ENCODE measurements at places on chromosomes 2 and 18.

- no peak for DNase-seq
Measured at GRCh38 chr18:79010802-79011201, 31.2 kb downstream of the SALL3 start.

DNA sequence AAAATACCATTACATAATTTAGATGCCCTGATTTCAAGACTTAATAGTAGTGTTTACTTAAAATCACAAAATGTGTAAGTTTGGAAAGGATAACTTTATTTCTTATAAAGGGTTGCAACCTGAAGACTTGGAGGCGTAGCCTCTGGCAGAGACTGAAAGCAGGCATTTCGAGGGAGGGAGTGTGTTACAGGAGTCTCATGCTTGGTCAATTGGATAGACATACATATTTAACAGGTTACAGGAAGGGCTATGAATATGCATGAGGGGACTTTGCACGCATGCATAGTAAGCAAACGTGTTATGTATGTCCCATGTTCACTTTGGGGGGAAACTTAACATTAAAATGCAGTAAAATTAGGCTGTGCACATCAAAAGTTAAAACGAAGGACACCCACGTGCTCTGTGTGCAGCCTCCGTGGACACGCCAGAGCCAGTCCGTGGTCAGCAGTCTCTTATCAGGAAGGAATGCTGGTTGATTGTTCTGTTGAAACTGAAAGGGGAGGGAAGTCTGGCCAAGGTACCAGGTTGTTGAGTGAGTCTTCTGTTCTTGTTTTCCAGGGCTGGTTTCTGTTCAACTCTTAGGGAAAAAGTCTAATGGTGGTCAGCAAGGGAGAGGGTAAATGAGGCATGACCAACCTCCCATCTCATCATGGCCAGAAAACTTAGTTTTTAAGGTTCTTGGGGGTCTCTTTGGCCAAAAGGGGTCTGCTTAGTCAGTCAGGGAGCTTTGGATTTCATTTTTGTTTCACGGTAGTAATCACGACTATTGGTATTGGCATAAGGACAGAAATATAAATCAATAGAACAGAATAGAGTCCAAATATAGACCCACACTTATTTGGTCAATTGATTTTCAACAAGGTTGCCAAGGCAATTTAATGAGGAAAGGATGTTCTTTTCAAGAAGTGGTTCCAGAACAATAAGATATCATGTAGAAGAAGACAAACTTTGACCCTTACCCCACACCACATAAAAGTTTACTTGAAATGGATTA, 121.9 kb downstream of the MCFD2 start:
- DNase-seq, result no peak

GRCh38 chr2:194232600-194232999, 1424.4 kb upstream of the SLC39A10 start:
- no peak for DNase-seq

- DNase-seq, result no peak
Measured at GRCh38 chr2:134873152-134873551, 34.7 kb downstream of the ACMSD start.

GRCh38 chr2:73033766-73034381, 37.6 kb downstream of the SFXN5 start:
- no peak for DNase-seq

- DNase-seq, result no peak
Measured at GRCh38 chr2:109288544-109289368, 159.8 kb downstream of the SH3RF3 start.

DNA sequence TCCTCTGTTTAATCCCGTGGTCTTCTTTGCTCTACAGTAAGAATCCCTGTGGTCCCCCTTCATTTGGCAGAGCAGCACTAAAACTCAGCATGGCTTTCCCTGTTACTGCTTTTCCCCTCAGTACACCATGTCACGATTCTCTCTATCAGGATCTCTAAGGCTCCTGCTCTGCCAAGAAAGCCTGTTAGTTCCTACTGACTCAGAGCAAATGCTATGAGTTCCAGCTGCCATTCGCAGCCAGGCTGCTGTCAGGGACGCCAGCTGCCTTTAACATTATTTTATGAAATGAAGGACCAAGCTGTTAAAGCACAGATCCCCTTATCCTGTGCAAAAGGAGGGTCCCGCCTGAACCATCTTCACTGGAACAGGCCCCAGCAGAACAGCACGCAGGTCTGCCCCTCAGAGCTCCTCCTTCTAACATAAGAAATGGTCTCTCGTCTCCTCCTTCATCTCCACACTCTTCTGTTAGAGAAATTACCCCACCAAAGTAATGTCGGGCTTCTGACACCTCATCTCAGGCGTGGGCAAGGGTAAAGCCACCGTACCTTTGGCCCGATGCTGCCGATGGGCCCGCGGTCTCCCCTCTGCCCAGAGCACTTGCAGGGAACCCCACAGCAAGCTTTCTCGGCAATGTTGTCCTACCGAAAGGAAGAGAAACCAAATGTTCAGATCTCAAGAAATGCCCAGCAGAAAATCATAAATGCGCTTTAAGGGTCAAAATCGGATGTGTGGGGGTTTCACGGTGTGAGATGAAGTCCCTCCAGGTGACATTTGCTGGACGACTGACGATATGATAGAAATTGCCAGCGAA, 52.6 kb downstream of the COL6A3 start:
- DNase-seq, result no peak

DNA sequence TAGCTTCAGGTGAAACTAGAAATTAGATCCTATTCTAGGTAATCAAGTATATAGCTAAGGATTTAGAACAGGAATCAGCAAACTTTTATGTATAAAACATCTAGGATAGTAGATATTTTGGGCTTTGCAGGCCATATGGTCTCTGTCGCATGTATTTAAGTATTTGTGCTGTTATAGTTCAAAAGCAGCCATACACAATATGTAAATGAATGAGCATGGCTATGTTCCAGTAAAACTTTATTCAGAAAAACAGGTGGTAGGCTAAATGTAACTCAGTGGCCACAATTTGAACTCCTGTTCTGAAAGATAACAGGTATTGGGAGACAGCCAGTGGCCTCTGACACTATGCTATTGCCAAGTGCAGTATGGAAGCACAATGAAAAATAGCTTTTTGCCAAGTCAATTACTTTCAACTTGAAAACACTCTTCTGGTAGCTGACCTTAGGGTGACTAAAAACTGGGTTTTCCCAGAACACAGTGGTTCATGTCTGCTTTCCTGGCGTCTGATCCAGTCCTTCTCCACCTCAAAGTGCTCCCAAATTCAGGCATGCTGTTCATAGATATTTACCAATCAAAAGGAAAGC, 304.7 kb upstream of the SYT4 start:
- DNase-seq, result no peak

- no peak for DNase-seq
Measured at GRCh38 chr18:49751427-49752094, 61.8 kb downstream of the ACAA2 start.

DNA sequence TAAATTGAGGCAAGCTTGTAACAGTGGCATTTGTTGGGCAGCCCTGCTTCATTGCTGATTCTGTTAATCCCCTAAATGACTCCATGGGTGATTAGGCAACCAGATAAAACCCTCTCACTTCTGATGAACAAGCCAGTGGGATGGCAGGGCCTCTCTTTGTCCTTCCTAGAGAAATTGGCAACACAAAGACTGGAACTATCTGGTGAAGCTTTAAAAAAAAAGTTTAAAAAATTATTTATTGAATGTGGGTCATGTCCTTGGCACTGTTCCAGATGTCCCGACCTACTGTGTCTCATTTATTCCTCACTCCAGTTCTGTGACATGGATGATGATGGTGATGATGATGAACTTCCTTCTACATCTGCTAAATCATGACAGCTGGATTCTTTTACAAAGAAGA, 30.8 kb downstream of the NRP2 start:
- DNase-seq, result no peak

DNA sequence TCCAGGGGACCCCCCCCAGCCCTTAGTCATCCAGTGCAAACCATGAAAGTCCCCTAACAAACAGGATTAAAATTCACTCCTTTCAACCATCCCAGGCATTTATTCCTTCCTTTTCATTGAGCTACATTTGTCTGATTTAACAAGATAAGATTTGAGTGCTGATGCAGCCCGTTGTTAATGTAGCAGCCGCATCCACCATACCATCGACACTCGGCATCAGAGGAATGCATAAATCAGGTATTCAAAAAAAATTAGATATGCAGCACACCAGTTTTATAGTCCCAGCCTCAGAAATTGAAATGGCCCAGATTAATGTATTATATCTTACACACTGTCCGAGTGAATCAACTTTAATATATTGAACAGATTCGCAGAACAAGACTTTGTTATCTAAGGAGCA, 676.5 kb upstream of the FANCL start:
- DNase-seq, result no peak

- peak; percentile 45 for DNase-seq
Measured at GRCh38 chr2:62200291-62200841, 4.5 kb downstream of the B3GNT2 start.

- DNase-seq, result no peak
Measured at GRCh38 chr2:208175840-208176153, 12.4 kb upstream of the CRYGA start.

GRCh38 chr18:78610179-78610578, 369.4 kb upstream of the SALL3 start:
- no peak for DNase-seq

GRCh38 chr2:12506846-12507245, 209.9 kb upstream of the TRIB2 start:
- no peak for DNase-seq

- DNase-seq, result no peak
Measured at GRCh38 chr18:7856116-7856515, 289.0 kb downstream of the PTPRM start.

DNA sequence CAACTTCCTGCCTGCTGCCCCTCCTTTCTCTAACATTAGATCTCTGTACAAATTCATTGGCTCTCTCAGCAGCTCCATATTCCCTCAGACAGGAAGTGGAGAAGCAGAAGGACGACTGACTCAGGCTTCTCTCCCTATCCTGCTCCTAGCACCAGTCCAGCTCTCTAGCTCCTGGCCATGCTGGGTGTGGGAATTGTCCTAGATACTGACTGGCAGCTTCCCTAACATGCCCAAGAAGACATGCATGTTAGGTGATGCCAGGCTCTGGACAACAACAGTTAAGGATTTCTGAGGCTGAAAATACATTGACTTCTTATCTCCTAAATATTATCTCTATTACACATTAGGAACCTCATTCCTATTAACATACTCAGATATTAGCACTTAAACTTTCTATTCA, 292.9 kb downstream of the IKZF2 start:
- no peak for DNase-seq

GRCh38 chr2:160471950-160472349, 21.7 kb downstream of the RBMS1 start:
- DNase-seq, result no peak

DNA sequence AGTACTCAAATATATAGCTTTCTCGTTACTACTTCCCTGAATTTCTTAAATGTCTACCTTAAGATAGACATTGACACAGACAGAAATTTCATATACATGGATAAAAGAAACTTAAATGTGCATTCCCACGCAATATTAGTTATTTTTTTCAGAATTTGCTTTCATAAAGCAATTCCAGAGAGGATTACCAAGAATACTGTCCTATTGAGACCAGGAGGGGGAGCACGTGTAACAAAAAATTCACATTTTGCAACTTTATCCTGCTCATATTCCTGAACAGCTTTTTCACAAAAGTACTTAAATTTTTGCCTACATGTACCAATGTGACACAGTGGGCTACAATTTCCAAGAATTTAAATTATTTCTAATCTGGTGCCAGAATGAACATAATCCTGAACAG, 30.7 kb upstream of the ERCC3 start:
- no peak for DNase-seq

DNA sequence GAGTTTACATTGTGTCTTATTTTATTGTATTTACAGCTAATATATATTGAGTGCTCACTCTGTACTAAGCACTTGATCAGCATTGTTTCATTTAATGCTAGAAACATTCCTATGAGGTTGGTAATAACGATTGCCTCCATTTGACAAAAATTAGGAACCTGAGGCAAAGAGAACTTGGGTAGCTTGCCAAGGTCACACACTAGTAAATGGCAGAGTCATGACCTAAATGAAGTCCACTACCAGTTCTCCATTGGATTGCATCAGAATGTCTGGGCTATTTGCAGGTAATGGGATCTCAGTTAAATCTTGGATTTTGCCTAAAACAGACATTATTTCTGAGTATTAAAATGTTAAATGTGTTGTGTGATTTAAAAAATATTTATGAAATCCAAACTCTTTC, 65.8 kb upstream of the CRIM1 start:
- DNase-seq, result no peak

DNA sequence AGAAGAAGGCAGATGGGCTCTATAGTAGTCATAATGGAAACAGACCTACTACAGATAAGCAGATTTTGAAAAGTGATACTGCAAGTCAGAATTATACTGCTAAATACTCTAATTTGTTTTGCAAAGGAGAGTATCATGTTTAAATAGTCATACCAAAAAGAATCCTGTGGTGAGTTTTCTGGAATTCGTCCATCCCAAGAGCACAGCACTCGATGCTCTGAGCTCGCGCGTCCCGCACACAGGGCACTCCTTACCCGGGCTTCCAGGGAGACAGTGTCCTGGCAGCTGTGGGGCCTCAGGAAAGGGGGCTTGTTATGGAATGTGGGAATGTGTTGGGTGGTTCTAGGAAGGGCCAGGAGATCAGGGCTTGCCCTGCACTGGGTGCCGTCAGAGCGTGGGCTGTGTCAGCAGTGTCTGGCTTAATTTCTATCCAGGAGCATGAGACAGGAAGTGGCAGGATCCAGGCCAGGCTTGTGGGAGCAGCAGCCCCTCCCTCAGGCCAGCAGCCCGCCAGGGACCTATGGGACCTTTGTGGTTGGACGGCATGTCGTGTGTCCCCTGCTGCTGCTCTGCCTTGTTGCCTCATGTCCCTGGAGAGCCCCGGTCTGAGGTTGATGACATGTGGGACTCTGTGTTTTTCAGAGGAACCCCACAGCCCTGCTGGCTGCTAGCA, 193.2 kb upstream of the TPO start:
- DNase-seq, result no peak

DNA sequence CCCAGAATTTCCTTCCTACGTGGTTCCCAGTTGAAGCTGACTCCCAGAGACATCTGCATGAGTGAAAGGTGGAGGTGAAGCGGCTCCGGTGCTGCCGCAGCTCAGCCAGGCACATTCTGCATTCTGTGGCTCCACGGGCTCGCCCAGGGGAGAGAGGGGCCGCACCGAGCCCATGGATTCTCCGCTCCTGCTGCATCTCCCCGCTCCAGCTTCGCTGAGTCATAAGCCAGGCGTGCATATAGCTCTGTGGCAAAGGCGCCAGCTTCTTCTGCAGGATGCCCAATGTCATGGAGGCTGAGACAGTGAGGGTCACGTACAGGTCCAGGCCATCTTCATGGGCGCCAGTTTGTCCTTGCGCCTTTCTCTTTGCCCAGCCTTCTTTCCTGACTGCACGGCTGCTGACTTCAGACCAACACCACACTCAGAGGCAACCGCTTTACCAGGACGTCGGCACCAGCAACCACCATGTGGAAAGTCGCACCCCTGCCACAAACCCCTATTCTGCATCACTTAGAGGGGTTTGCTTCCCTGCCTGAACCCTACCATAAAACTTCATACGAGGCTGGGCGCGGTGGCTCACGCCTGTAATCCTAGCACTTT, 215.7 kb downstream of the MGAT5 start:
- peak; percentile 1 for DNase-seq

DNA sequence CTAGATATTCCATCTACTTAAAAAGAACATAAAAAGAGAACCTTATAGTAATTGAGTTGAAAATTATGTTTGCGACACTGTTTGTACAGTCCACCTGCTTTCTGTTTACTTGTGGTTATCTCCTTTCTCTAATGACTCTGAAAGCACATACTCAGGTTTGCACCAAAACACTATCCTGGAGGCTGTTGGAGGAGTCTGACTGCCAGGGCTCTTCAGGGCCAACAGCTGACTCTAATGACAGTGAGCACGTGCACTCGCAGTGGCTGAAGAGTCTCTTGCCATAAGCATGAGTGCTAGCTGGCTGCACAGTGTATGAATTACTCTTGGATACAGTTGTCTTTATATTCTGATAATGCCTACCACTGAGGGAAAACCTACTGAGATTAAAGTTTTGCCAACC, 16.7 kb upstream of the GLS start:
- DNase-seq, result no peak

Data from stimulated activated naive CD4-positive, alpha-beta T cell (primary cell).